ENCODE measurements at places on chromosomes 6 and 20. TPM values are rescaled to one million over a fixed set of nuclear protein-coding genes. Genes with fewer than 3 reads are reported as not detected.

DNA sequence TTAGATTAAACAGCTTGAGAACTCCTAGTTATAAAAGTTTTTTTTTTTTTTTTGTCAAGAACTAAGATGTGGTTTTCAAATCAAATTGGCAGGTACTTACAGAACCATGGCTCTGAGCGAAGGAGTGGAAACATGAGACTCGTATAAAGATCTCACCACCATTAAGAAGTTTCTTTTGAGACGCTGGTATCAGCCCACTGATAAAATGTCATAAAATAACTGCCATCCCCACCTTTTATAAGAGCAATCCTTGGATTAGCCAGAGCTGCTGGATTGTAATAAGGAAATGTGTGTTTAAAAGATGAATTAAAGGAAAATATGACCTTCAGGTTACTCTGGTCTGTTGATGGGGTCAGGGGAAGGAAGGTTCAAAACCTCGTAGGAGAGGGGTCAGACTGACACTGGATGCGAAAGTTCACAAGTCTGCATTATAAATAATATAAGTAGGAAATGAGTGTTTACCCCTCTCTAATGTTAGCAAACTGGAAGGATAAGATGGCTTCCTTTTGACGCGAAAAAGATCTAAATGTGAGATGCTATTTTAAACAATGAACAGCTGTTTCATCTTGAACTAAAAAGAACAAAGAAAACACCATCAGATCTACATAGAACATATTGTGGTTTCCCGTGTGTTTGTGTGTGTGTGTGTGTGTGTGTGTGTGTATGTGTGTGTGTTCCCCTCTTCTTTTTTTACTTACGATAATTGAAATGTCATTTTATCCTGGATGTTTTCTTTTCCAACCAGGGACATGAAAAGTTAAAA is 386.8 kb upstream of the JAG1 start:
- no peak for DNase-seq

Gene PSMG4
- total RNA-seq, result 15.4 TPM

Gene EEF1A2
- total RNA-seq, result not detected

DNA sequence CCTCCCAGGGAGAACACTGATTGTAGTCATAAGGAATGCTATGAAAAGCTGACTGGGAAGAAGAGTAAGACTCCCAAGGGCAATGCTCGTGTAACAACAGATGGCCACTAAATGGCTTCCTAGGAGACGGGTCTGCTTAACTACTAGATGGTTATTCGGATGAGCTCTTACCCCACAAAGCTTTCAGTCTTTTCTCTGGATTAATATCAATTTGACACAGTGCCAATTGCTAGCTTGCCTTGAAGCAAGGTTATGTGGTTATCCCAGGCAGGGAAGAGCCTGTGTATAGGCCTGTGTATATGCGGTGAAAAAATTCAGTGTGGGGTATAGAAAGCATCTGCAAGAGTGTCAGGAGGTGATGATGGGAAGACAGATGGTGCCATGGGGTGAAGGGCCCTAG is 86.4 kb upstream of the NOX3 start:
- no peak for DNase-seq

DNA sequence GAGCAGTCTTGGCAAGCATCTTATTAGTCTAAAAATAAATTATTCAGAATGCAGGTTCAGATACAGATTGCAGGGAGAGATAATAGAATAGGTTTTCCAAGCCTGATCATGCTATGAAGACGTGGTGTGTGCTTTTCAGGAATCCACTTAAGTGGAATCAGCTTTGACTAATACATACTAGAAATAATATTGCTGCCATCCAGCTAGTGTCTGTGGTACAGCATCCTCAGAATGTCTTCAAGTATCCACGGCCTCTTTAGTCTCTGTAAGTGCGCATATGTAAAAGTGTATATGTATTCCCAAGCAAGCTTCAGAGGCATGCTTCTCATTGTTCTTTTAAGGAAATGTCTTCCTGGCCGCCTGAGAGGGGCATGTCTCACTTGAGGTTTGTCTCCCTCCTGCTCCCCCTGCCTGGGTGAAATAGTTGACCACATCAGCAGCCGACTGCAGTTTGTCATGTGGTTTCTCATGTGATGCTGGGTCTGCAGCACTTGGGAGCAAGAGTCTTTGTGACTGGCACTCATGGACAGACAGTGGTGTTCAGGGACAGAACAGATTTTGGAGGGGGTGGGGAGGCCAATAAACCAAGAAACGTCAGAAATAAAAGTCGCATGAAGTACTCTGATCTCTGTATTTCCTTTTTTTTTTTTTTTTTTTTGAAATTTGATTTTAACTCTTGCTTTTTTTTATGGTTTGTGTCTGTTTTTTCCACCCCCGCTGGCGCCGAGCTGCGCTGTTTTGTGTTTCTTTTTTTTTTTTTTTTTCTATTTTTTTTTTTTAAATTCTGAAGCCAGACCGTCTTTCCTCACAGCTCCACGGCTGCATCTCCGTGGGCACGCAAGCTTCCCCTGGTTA is 150.8 kb downstream of the PRL start:
- DNase-seq, result peak; percentile 83

DNA sequence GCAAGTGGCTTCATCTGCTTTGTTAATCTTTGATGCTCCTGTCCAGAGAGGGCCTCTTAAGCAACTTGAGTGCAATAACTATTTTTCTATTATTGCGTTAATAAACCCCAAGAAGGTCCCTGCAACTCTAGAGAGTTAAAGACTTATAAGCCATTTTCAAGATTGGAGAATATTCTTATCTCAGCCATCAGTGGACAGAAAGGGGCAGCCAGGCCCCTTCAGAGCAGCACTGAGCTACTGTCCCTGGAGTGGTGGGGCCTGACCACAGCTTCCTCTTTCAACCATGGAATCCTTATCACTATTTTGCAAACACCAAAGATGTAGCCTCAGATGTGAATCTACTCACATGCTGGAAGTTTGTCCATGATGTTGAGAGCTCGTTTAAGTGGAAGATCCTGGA is 2.8 kb upstream of the MAS1L start:
- DNase-seq, result no peak

- DNase-seq, result no peak
Observed at GRCh38 chr6:36766399-36766945, 68.8 kb downstream of the RAB44 start.

GRCh38 chr6:12733876-12734275 is 17.3 kb downstream of the PHACTR1 start:
- DNase-seq, result no peak

DNA sequence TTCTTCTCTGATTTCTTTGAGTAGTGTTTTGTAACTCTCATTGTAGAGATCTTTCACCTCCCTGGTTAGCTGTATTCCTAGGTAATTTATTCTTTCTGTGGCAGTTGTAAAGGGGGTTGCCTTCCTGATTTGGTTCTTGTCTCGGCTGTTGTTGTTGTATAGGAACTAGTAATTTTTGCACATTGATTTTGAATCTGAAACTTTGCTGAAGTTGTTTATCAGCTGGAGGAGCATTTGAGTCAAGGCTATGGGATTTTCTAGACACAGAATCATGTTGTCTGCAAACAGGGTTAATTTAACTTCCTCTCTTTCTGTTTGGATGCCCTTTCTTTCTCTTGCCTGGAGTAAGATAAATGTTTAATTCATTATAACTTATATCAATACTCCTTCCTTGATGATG is 86.4 kb downstream of the OLIG3 start:
- no peak for DNase-seq

Gene C20orf173
- total RNA-seq, result not detected

- no peak for DNase-seq
Observed at GRCh38 chr20:55555075-55555650, 450.2 kb downstream of the CBLN4 start.

Gene GSTA3
- total RNA-seq, result not detected

DNA sequence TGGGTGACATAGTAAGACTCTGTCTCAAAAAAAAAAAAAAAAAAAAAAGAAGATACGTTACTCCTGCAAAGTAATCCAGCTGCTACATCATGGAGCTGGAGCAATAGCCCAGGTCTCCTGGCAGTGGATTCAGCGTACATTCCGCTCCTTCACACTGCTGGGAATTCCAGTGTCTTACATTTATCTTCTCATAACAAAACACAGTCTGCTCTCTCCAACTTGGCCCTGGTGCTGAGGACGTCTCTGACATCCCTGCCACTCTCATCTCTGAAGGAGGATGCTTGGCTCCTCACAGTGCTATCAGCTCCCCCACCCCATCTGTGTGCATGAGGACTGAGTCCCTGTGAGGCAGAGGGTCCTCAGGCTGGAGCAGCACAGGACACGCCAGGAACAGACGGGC is 529.8 kb downstream of the CD83 start:
- DNase-seq, result no peak

- DNase-seq, result no peak
Observed at GRCh38 chr20:58586565-58587093, 64.5 kb upstream of the STX16 start.

DNA sequence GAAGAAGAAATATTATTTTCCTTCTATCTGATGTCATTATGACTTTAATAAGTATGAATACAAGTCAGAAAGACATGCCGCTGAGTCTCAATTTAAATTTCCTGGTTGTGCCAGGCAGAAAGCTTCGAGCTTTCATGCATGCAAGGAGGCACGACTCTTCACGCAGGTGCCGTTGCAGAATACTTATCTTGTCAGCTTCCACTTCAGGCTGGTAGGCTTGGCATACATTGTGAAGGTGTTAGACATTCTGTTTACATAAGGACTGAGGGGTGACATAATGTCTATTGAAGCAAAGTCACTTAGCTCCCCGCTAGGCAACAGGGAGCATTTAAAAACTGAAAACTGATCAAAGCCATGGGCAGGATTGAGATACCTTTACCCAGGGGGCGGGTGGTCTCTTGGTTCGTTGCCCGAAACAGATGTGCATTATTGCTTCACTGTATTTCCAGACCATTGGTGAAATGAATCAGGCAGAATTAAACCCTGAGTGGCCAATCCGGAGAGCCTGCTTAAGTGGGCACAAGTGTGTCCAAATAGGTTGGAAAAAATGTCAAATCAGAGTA is 16.4 kb downstream of the BMP6 start:
- DNase-seq, result no peak

All from fibroblast of the aortic adventitia (primary cell).